ENCODE measurements at places on chromosomes 5 and 9.

GRCh38 chr5:133132717-133133116 is 80.9 kb downstream of the HSPA4 start:
- DNase-seq, result no peak

DNA sequence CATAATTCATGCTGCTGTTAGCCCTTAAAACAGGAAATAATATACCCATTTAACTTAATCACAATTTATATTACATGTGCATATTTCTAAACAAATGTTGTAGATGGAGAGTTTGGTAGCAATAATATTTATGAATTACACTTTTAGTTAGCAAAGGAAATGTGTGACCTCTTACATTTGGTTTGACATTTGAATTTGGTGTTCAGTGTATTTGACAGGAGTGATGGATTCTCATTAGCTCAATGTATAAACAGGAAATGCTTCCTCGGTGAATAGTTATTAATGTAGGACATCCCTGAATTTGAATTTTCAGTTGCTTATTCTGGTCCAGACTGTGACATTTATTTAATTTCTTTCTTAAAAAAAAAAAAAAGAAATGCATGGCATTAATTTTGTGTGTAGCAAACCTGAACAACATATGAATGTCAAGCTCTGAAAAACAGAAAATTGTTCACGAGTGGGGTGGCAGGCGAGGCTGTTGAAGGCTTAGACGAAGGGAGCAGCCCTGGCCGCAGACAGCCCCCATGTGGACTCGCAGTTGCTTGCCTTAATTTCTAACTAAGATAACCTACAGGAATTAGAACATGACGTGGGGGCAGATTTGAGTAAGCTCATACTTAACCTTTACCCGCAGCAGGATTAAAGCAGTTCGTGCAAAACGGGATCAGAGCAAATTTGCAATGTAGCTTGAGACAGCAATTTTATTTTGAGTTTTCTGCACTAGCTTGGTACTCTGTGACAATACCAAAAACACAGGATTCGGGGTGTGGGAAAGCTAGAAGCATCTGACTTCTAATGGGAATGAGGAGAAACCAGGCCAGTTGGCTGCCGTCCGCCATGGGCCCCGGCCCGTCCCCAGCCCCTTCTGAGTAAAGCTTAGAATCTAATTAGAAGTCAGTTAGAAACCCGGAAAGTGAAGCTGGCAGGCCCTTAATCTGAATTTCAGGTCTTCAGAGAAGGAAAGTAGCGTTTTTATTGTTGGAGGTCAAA is 134.3 kb downstream of the MACROH2A1 start:
- DNase-seq, result no peak

- peak; percentile 40 for DNase-seq
Observed at GRCh38 chr9:94783102-94783682, 56.7 kb downstream of the AOPEP start.

GRCh38 chr9:87793292-87793691 is 67.4 kb downstream of the CTSL start:
- DNase-seq, result peak; percentile 9

- no peak for DNase-seq
Observed at GRCh38 chr5:67983251-67984110, 232.1 kb upstream of the PIK3R1 start.

DNA sequence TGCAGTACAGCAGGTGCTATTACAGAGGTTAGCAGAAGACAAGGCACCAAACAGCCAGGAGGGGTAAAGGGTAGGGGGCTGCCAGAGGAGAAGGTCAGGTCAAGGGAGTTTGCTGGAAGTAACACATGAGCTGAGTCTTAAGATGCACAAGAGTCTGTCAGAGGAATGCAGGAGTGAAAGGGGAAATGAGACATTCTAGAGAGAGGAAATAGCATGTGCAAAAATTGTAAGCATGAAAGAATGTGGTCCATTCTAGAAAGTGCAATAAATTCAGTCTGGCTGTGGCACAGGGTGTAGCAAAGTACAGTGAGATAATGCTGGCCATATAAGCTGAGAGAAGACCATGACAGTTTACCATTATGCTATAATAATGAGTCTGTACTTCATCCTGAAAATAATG is 6.6 kb downstream of the GOLGA1 start:
- DNase-seq, result no peak

- no peak for DNase-seq
Observed at GRCh38 chr5:172051643-172052339, 45.4 kb upstream of the FBXW11 start.

- DNase-seq, result no peak
Observed at GRCh38 chr5:73136055-73136562, 15.7 kb downstream of the TMEM171 start.

DNA sequence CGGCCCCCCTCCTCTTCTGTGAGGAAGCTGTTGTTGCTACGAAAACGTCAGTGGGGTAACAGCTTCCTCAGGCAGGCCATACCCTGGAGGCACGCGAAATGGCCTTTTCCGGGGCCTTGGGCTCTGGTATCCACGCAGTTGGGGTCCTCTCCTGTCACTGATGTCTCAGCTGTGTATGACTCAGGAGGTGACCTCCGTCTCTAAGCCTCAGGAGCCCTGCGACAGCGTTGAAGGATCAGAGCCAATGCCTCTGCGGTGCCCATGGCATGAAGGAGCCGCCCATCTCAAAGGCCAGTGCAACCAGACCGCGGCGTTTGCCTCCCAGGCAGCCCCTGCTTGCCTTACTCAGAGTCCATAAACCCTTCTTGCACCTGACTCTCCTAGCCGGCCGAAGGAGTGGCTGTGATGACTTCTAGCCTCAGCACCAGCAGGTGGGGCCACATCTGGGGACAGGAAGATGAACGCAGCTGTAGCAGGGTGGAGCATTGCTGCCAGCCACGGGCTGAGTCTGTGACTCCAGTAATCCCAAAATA is 1.0 kb upstream of the MXD3 start:
- peak; percentile 73 for DNase-seq

DNA sequence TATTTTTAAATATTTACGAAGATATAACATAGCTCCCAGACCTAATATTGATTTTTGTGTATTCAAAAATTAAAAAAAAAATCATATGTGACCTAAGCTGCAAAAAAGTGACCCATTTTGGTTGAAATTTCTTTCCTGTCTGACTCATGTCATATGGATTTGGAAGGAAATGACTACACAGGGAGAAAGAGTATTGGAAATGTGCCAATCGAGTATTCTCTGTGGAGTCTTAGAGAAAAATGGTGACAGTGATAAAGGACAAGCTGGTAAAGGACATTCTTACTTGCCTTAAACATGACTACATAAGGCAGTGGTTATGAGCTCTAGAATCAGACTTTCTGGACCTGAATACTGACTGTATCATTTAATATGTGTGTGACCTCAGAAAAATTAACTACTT is 262.9 kb upstream of the PTPRD start:
- DNase-seq, result no peak

DNA sequence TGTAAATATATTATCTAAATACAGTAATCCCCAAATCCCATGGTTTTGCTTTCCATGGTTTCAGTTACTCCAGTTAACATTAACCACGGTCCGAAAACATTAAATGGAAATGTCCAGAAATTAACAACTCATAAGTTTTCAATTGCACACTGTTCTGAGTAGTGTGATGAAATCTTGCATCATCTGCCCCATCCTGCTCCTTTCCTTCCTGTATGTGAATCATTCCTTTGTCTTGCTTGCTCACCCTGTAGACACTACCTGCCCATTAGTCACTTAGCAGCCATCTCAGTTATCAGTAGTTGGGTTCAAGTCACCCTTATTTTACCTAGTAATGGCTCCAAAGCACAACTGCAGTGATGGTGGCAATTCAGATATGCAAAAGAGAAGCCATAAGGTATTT is 1568.5 kb upstream of the WWC1 start:
- DNase-seq, result no peak

DNA sequence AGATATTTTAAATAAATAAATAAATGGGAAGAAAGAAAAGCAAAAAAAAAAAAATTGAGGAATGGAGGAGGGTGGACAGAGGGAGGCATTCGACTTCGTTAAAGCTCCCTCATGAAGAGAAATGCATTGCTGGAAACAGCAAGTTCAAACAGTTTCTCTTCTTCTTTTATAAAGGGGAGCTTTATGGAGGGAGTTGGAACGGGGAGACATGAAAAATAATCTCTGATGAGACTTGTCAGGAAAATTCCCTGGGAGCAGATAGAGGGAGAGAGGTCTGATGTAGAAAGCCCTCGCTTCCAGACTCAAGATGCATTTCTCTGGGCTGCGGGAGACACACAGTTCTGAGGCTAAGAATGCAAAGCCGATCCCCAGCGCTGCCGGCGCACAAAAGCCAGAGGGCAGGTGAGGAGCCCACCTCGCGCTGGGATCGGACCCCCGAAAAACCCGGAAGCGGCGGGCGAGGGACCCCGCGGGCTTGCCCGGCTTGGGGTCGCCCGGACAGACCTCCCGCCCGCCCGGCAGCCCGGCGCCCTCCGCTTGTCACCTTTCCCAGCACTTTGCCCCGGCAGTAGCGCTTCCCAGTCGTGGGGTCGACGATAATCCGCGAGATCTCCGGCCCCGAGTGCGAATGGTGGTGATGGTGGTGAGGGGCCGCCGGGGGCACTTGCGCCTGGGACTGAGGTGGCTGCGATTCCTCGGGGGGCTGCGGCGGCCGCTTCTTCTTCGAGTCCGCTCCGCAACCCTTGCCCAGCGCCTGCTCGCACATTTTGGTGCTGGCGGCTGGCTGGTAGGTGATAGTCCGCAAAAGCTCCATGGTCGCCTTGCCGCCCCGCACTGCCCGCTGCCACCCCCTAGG is 512 bp downstream of the PLK2 start:
- no peak for DNase-seq

DNA sequence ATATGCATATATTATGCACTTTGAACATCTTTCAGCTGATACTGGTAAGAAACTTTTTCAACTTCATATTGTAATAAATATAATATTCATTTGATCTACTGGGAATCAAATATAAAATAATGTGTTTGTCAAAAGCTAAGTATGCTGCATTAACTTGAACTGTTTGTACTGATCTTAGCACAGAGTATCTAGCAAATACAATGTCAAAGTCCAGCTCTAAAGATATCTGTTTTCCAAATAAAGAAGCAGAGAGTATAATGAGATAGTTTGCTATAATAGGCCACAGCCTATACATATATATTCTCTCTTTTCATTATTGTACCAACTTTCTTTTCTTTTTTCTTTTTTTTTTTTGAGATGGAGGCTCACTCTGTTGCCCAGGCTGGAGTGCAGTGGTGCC is 417.0 kb downstream of the TMEM161B start:
- DNase-seq, result no peak

- DNase-seq, result no peak
Observed at GRCh38 chr9:123365881-123366528, 10.0 kb downstream of the CRB2 start.

GRCh38 chr9:114462791-114463190 is 42.5 kb downstream of the WHRN start:
- DNase-seq, result no peak

DNA sequence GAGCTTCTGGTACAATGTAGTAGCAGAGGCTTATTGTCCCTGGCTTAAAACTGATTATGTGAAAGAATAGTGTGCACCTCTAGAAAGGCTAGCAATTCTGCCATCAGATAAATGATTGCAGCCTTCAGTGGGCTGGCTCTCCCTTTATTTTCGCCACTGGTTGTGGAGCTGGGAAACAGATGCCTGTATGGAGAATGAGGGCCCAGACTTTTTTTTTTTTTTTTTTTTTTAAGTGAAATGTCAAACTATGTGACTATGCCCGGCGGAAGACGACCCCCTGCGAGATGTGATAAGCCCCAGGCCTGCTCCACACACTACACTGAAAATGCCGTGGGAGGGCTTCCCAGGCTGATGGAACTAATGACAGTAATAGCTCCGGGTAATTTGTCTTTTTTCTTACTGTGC is 28.7 kb downstream of the ISL1 start:
- no peak for DNase-seq

DNA sequence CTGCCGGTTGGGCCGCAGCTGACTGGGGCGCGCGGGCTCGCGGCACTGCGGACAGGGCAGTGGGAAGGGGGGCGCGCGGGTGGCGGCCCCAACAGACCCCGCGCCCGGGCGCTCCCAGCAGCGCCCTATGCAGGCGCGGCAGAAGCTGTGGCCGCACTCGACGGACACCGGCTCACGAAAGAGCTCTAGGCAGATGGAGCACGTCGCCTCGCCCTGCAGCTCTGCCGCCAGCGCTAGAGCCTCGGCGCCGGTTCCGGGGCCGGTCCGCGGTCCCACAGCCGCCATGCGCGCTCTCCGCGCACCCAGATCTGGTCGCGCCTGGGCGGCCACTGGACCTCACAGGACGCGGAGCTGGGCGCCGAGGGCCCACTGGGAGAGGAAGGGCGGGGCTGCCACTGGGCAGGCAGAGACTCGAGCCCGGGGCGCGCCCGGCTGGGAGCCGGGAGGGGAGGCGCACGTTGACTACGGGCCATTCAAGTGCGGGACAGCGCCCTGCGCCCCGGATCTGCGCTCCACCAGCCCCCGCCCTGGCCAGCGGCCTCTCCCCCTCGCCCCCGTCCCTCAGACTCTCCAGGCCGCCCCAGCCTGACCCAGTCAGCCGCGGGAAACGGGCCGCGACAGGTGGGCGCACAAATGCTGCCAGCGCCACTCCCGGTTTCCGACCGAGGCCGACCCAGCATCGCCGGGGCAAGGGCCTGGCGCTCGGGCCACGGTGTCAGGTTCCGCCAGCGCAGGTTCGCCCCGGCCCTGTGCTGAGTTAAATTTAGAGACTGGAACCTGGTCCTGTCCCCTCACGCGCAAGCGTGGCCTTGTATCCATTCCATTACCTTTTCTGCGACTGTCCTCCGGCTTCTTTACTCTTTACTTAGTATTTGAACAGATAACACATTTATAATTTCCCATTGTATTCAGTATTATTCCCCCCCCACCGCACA is at the start of gene TRIM7:
Gene TRIM7, minus strand, starts transcription at position 371 of the 935 bp plus-strand sequence. Its CDS starts 86 bp downstream, at position 285.
- peak; percentile 63 for DNase-seq

GRCh38 chr5:21807953-21808352 is 1045.2 kb downstream of the CDH12 start:
- no peak for DNase-seq
